Activated naive CD8-positive, alpha-beta T cell treated with anti-CD3 and anti-CD28 coated beads, Interleukin-2, amount 10 ng/mL, durations not matched to agents 7 days and 5 days (primary cell): ENCODE measurements at places on chromosomes 11 and 22. TPM values are rescaled to one million over a fixed set of nuclear protein-coding genes. Genes with fewer than 3 reads are reported as not detected.

CHADL gene
- total RNA-seq = 0.45 TPM

DNA sequence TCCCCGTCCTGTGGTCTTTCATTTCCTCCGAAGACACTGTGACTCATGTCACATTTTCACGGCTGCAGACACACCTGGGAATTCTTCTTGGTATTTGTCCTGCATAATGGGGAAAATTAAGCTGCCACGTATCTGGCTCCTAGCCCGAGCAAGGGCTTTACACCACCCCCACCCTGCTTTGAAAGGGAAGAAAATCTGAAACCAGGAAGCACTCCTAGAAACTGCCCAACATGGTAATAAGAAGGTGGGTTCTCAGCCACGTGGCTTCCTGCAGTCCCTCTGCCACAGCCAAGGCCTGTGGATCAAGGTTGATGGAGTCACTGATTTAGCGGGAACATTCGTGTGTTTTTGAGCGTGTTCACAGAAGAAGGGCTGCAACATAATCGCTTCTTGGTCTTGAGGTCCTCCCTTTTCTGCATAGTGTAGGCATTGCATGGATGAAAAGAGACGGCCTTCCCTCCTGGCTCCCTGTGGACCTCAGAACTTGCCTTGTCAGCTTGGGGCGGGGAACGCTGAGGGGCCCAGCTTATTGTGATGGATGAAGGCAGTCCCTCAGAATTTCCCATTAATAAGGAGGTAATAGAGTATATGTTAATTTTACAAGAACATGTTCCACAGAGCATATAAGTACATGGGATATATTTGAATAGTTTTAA lies 292.0 kb downstream of the NTM start:
- DNase-seq = no peak

TSKU gene
- 2.4 TPM for total RNA-seq

DNA sequence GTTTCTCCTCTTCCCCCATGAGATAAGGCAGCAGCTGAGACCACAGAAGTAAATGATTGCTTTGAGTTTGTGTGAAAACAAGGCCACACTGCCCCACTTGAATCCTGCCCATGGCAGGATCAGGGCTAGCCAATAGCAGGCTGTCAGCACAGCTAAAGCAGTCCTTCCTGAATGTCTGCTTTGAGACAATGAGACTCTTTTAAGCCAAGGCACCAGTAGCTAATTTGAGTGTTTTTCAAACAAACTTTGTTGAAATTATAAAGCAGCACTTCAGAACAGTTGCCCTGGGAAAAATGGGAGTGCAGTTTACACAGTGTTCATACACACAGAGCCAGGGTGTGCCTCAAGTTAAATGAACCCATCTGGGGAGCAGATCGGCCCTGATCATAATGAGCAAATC lies 103.5 kb upstream of the OR5AK2 start:
- no peak for DNase-seq

DNA sequence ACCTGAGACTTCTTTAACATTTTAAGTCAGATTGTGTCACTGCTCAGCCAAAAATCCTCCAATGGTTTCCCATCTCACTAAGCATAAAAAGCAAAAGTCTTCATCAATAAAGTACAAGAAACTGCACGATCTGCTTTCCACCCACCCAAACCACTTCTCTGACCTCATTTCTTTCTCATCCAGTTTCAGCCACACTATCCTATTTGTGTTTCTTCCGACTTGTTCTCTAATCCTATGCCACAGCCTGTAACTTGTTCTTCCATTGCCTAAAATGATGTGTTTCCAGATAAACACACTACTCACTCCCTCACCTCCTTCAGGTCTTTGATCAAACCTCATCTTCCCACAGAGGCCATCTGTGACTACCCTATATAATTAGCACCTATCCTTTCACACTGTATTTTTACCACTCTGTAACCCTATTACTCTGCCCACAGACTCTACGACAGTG lies 28.4 kb downstream of the ARHGAP32 start:
- no peak for DNase-seq

SPI1 gene
- total RNA-seq = 2.9 TPM

- DNase-seq = no peak
These were observed 19.7 kb downstream of the TOM1 start for GRCh38 chr22:35319244-35319985.

- no peak for DNase-seq
These were observed 117.1 kb downstream of the JRKL start for GRCh38 chr11:96506953-96507354.

- peak; percentile 30 for DNase-seq
These were observed 1.5 kb downstream of the CHEK1 start for GRCh38 chr11:125626288-125626950.

GRCh38 chr22:26453812-26454500 lies 24.9 kb downstream of the ASPHD2 start:
- peak; percentile 4 for DNase-seq

- DNase-seq = no peak
These were observed 25.0 kb upstream of the RPS13 start for GRCh38 chr11:17102462-17102861.

- no peak for DNase-seq
These were observed 5.3 kb upstream of the MALAT1 start for GRCh38 chr11:65493367-65494176.

GRCh38 chr11:73404048-73404447 lies 27.8 kb downstream of the RELT start:
- no peak for DNase-seq

GRCh38 chr11:11119917-11120316 lies 233.1 kb downstream of the CSNK2A3 start:
- DNase-seq = no peak

ZFP91 gene
- 54.2 TPM for total RNA-seq

TRIM66 gene
- 35.3 TPM for total RNA-seq

NPAS4 gene
- 0.67 TPM for total RNA-seq

DNA sequence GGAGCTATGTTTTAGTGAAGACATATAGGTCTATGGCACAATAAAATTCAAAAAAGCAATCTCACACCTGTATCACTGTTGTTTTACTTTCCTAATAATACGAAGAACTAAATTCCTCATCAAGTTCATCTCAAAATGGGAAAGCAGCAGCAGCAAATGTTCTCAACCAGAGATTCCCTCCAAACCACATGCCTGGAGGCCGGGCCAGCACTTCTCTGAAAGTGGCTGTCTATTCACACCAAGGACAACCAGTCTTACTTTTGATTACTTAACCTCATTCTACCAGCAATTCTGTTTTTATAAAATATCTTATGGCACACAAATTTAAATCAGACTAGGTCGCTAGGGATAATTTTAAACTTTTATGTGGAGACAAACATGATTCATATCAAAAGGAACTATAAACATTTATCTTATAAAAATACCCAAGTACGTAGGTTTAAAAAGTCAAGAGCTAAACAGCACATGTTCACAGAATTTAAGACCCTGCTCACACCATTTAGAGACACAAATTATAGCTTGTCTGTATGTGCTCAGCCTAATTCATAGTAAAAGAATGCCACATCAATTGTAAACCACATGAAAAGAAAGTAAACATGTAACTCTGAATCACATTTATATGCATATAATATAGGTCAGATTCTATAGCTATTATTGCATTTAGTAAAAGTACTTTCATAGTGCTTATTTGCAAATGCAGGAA lies 46.1 kb downstream of the RRAS2 start:
- DNase-seq = no peak

GRCh38 chr11:119784421-119784820 lies 55.4 kb upstream of the NECTIN1 start:
- DNase-seq = no peak

DNA sequence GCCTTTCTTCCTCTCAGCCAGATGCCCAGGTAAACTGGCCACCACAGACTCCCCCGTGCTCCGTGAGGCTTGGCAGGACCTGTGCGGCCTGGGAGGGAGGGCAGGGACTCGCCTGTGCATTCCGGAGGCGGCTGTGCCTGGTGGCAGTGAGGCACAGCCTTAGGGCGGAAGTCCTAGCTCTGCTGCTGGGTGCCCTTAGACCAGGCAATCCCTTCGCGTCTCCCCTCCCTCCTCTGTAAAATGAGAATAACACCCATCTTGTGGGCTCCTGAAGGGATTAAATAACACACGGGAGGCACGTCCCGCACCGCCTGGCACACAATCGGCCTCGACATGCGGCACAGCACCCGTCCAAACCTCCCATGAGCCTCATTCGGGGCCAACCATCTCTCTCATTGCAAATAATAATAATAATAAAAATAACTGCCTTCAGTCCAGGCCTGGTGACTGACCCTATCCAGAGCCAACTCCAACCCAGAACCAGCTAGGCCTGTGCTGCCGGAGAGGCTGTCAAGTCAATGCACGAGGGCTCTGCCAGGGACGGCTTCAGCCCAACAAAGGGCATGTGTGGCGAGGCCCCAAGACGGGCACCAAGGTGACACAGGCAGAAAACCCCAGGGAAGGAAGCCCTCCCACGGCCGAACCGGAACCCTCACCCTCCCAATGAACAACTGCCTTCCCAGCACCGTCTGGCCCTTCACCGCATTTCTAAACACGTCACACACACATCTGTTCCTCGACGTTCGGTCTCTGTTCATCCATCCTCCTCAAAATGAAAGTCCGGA lies 8.2 kb downstream of the LTO1 start:
- no peak for DNase-seq

SMTNL1 gene
- total RNA-seq = not detected

FAM180B gene
- total RNA-seq = not detected

DNA sequence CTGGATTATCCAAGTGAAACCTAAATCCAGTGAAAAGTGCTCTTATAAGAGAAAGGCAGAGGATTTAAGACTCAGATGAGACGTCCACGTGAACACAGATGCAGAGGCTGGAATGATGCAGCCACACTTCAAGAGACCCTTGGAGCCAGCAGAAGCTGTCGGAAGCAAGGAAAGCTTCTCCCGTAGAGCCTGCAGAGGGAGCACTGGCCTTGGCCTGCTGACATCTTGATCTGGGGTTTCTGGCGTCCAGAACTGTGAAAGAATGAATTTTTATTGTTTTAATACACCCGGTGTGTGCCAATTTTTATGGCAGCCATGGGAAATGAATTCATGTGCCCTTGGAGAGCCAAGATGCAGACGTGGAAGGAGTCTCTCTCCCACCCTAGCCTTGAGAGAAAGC lies 407.0 kb upstream of the B3GAT1 start:
- DNase-seq = no peak

ART5 gene
- not detected for total RNA-seq

GRCh38 chr11:58286249-58286648 lies 18.2 kb upstream of the OR10W1 start:
- no peak for DNase-seq

DNA sequence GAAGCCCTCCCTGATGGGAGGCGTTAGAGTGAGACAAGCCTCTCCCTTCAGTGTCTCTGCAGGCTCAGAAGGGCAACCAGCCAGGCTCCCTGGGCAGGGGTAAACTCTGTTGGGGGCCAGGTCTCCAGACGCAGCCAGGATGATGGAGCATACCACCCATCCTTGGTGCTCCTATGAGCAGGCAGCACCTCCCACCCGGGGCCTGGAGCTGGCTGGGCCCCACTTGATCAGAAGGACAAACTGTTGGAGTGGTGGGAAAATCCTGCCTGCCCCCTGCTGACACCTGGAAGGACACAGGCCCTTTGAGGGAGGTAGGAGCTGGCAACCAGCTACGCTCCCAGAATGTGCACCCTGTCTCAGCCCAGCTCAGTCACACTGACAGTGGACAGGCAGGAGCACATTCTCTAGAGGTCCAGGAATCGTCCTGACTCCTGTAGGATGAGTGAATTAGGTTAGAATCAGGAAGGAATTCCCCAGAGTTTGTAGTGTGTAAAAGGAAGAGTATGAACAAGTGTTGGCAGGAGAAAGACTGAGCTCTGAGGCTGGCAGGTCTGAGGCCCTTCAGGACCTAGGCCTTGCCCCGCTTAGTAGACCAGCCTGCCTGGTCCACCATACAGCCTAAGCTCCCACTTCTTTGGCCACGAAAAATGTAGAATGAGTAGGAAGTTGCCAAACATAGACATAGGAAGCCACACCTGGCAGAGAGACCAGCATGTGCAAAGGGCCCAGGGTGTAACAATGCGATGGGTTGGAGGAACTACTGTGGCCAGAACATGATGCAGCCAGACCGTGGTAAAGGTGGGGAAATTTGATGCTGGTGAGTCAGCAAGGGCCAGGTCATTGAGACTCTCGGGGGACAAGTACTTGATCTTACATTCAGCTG lies 19.1 kb downstream of the ARHGEF17 start:
- DNase-seq = no peak

MMP20 gene
- not detected for total RNA-seq

OR52K2 gene
- not detected for total RNA-seq

DNA sequence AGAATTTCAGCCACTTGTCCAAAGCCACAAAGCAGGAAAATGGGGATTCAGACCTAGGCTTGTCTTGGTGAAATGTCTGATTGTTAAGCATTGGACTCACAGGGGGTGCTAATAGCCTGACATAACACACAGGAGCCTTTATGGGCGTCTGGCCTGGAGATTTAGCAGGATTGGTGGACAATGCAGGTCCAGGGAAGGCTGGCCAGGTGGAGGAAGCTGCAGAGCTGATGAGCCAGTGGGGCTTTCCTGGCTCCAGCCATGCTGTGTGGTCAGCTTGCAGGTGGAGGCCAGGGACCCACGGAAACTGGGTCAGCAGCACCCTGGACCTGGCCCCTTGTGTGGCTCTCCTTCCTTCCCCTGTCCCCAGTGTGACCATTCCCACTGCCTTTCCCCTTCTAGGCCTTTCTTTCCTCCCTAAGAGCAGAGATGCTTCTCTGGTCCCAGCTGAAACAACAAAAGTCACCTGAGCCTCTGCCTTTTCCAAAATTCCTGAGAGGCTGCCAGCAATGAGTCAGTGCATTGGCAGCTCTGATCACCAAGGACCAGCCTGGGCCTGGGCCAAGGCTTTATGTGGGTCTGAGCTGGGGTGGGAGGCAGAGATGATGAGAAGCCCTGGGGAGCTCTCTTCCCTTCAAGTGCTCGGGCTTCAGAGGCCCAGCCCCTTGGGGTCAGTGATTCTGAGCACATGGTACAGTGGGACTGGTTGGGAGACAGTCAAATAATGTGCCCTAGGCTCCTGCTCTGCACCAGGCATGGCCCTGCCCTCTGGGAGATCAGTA lies 85.2 kb downstream of the CCDC81 start:
- DNase-seq = no peak

DNA sequence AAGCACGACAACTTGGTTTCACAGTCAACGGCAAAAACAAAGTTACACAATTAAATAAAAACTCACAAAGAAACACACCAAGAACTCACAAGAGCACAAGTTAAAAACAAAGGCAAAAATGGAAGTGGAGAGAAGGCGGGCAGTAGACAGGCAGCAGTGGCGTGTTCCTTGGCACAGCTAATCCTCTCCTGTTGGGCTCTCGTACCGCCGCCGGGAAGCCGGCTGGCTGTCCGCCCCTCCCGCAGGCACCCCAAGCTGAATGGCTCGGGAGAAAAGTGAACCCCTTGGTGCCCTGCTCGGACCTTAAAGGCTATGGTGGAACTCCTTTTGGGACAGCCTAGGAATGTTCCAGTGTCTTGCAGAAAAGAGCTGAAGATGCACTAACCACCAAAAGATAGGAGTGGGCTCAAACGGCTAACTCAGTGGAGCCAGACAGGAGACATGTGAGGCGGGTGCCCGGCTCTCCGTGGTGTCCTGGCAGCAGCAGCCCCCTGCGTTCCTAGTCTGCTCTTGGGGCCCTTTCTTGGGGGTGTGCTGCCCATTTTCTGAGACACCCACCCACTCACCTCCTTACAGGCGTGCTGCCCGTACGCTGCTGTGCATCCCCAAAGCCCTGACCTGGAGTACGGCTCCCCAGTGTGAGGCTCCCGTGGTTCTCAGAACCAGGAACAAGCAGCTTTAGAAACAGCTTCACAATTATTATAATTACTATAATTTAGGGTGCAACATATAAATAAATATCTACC lies 86.1 kb upstream of the BID start:
- DNase-seq = no peak
